Activated T-helper 1 cell treated with Interleukin-2 at 50 U/mL for 16 hours (primary cell): ENCODE measurements at places on chromosomes 4 and X.

- DNase-seq, result no peak
Measured at GRCh38 chr4:157964463-157964862, 208.4 kb downstream of the GASK1B start.

DNA sequence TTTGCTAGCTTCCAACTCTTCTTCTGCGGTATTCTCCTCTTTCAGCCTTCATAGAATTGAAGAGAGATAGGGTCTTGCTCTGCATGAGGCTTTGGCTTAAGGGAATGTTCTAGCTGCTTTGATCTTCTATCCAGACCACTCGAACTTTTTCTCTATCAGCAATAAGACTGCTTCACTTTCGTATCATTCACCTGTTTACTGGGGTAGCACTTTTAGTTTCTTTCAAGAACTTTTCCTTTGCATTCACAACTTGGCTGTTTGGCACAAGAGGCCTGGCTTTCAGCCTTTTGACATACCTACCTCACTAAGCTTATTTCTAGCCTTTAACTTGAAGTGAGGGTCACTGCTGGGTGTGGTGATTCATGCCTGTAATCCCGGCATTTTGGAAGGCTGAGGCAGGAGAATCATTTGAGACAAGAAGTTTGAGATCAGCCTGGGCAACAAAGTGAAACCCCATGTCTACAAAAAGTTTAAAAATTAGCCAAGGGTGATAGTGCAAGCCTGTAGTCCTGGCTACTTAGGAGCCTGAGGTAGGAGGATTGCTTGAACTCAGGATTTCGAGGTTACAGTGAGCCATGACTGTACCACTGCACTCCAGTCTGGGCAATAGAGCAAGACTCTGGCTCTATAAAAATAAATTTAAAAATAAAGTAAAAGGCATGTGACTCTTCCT is 47.1 kb upstream of the HPGDS start:
- no peak for DNase-seq

DNA sequence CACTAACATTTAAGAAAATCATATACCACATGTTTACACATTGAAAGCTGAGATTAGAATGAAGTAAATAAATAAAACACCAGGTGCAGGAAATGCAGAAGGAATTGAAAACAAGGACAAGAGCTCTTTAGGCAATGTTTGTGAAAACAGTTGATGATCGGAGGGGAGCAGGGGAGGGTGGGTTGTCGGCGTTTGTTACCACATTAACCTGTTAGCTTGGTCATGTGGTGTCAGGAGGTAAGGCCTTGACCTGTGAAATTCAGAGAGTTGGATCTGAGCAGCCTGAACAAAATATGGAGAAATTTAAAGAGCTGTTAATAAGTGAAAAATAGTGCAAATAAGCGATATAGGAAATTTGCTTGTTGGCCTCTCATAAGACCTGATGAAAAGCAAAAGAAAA is 759.9 kb downstream of the PDHA2 start:
- DNase-seq, result no peak

GRCh38 chrX:13647709-13648212 is 5.2 kb upstream of the TCEANC start:
- peak; percentile 18 for DNase-seq

- no peak for DNase-seq
Measured at GRCh38 chr4:83179205-83179604, 64.7 kb upstream of the PLAC8 start.

GRCh38 chr4:22496165-22496813 is 19.6 kb downstream of the ADGRA3 start:
- DNase-seq, result no peak

- DNase-seq, result no peak
Measured at GRCh38 chrX:1205681-1206611, 6.5 kb downstream of the CRLF2 start.

DNA sequence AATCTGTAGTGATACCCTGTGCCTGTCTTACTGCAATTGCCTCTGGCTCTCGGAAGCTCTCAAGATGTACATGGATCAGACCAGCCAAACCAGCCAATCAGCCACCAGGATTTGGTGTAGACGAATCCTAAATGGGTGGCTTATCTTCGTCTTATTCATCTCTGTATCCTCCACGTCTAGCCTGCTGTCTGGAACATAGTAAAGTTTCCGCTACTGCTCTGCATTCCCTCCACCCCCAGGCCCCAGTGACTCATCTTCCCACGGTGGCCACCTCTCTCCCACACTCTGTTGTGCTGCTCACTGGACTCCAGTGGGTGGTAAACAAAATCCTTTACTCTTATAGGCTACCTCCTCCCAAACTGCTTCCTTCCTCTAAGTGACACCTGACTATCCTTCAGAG is 37.8 kb downstream of the SEPTIN6 start:
- peak; percentile 22 for DNase-seq

DNA sequence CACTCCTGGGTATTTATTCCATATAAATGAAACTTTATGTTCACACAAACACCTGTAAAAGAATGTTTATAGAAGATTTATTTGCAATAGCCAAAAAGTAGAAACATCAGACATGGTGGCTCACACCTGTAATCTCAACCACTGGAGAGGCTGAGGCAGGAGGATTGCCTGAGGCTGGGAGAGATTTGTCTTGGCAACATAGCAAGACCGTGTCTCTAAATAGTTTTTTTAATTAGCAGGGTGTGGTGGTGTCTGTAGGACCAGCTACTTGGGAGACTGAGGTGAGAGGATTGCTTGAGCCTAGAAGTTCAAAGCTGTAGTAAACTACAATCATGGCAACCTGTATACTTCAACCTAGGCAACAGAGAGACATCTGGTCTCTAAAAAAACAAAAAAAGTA is 27.7 kb upstream of the NFKB1 start:
- DNase-seq, result no peak

DNA sequence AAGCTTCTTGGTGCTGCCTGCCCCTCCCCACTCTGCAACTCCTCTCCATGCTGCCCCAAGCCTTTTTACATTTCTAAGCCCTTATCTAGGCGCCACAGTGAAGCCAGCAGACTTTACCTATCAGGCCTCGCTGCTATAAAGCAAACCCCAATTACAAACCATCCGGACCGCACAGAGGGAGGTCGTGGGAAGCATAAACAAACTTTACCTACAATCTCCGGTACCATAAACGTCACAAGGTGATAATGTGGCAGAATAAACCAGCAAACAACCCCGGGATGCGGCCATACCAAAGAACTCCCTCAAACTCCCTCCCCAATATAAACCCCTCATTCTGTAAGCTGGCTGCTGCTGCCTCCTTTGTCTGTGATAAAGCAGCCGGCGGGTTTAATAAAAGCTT is 54.0 kb upstream of the ZCCHC13 start:
- DNase-seq, result no peak

DNA sequence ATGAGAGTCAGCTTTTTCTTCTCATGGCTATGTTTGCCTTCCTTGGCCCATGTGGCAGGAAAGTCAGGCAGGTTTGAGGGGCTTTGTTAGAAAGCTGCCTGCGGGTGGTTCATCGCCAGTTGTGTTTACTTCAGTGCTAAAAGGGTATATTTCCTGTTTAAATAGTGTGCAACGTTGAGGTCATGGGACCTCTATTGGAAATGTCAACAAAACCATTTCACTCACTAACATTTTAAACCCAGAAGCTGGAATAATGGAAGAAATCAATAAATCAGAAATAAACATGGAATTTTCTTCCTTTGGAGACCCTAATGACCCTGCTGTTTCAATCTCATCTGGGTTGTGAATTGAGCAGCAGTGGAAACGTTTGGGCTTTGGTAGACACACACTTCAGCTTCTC is 185.8 kb downstream of the ANKRD50 start:
- no peak for DNase-seq

DNA sequence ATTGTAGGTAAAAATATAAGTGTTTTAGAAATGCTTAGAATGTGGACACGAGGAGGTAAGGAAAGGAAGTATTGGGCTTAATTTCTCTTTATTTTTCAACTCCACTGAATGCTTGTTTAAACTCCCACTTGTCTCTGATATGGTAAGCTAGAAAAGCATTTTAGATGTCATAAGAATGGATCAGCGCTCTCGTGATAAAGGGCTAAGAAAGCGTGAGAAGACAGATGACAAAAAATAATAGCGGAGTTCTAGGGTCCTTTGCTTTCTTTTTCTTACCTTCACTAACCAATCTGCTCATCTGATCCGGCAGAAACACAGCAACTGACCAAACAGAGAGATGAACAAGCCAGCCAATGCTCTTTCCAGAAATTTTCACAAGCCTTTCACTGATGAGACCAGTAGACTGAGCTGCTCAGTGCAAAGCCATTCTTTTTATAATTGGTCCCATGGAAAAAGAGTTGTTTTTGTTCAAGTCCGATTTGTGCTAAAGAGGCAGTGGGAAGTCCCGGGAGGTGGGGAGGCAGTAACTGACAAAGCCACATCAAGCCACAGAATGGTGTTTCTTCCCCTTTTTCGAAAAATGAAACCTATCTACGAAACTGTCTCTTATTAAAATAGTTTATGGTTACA is at the start of gene TASL:
TASL (minus strand) TSS at position 405 of the 630 bp plus-strand sequence. CDS start 17,411 bp downstream, outside the sequence.
- no peak for DNase-seq

DNA sequence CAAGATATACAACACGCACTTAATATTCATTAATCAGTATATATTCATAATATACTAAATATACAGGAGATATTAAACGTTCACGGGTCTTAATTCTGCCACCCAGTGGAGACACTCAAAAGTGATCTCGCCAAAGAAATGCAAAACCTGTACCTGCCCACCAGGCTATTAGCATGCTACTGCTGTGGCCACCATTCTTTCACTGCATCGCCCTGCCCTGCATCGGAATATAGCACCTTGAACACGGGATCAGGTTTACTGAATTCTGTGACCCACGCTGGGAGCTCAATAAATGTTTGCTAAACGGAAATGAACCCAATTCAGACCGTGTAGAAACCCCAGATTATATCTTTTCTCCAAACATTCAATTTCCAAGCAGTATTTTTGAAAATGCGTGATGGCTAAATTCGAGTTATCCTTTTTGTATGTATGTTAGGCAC is 840 bp upstream of the CLCN3 start:
- peak; percentile 38 for DNase-seq

DNA sequence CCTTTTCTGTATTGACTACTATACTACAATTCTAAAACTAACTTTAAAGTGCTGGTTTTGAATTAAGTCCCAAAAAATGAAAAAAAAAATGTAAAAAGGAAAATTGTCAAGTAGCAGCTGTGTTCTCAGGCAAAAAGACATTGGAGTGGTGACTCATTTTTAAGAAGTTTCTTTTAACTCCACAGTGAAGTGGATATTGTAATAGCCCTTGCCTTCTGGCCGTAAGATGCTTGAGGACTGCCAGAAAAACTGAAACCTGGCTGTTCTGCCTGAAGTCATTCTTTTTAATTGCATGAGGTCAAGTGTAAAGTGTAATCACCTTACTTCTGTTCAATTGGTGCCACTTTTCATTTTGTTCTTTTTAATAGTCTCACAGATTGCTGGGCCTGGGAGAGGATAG is 28.9 kb downstream of the SPANXD start:
- DNase-seq, result no peak

GRCh38 chrX:134647477-134647877 is 10.8 kb downstream of the PLAC1 start:
- no peak for DNase-seq

DNA sequence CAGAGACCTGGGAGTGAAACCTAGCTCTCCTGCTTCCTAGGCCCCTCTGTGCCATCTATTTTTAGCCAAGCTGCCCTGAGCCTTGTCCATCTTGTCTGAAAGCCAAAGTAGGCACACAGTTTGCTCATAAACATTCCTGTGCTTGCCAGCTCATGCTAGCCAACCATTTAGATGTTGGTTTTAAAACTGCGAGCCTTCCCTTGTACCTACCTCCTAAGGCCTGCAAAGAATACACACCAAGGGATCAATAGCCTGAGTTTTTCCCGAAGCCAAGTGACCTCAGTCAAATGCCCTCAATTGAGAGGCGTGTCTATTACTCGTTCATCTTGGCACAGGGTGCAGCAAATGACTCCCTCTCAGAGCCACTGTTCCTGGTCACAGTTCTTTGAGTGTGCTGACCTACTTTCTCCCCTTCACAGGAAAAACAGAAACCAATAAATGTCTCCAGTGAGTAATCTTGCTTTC is 48.5 kb downstream of the ZCCHC12 start:
- no peak for DNase-seq

DNA sequence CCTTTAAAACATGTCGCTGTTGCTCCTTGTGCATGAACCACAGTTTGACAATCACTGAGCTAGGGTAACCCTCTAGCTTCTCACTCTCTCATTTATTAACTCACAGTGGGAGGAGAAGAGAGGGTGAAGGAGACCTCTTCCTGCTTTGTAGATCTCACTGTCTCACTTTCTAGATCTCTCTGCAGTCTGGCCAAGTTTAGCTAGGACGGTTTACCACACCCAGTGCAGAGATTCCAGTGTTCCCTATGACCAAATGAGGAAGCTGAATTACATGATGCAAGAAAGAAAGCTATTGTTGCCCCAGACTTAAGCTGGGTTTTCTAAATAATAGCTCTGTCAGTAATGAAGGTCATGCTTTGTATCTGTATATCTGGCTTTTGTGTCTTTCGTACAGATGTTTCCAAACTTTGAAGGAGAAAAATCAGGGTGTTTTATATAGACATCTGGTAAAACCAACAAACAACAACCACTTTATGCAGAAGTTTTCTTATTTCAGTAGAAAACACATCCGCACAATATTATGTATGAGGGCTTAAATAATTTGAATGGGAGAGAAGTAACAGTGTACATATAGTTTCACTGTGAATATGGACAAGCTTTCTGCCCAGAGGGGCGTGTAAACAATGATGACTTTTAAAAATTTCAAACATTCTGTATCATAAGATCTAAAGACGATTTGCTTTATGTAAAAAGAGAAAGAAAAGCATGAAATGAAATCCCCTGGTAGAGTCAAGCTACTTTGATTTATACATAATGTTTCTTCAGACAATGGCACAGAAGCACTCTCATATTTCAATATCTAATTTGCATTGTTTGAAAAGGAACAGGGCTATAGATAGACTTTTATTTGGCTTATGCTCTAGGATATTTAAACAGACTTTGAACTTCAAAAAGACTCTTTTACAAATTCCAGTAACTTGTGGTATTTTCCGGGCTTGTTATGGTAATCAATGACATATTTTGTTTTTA is 582.3 kb downstream of the FSTL5 start:
- DNase-seq, result no peak

- no peak for DNase-seq
Measured at GRCh38 chr4:3010577-3010976, 47.2 kb downstream of the GRK4 start.

DNA sequence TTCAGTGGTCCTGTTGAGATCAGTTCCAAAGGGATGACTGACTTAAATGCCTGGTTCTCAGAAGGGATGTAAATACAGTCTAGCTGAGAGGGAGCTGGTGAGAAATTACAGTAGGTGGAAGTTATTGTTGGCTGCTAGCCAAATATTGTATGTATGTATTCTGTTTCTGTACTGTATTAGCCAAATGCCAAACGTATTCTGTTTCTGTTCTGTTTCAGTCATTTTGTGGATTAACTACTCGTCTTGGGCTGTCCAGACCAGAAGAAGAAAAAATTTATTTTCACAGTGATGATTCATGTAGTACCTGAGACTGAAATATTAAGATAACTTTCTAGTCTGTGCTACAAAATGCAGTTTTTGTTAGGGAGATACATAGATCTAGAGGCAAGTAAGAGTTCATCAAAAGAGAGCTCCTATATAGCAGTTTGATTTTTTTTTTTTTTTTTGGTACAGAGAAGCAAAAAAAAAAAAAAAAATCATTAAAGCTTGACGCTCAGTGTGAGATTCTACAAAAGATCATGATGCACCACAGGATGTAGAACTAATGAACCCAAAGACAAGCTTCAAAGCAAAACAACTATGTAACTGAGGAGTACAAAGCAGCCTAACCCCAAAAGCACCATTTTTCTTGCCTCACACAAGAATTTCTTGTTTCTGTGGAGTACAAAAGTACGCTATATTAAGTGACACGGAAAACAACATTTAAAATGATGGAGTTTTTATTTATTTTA is 54.8 kb downstream of the CASP6 start:
- no peak for DNase-seq

GRCh38 chrX:54386314-54386713 is 28.5 kb upstream of the WNK3 start:
- DNase-seq, result no peak
